NCI-H2081 (cell line): ENCODE measurements at places on chromosomes 1 and 21.

GRCh38 chr1:240991230-240991629 is 365.8 kb downstream of the RGS7 start:
- DNase-seq = no peak

GRCh38 chr1:3482378-3482849 is 27.9 kb downstream of the ARHGEF16 start:
- DNase-seq = no peak

DNA sequence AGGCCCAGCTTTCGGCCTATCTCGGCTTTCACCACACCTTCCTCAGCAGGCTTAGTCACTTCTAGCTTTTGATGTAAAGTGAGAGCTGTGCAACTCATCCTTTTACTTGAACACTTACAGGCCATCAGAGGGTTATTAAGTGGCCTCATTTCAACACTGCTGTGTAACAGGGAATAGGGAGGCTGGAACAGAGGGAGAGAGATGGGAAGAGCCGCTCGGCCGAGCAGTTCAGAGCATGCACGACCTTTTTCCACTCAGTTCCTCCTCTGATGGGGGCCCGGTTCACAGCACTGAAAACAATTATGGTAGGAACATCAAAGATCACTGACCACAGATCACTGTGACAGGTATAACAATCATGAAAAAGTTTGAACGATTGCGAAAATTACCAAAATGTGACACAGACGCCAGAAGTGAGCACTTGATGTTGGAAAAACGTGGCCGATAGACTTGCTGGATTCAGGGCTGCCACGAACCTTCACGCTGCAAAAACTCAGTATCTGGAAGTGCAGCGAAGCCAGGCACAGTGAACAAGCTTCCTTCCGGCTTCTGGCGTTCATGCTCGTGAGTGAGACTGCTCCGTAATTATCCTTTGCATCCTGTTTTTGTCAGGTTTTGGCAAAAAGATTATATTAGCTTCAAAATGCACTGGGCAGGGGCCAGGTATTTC is 28.6 kb downstream of the AGPAT3 start:
- DNase-seq = no peak

GRCh38 chr21:14923468-14923867 is 141.3 kb downstream of the NRIP1 start:
- DNase-seq = no peak

DNA sequence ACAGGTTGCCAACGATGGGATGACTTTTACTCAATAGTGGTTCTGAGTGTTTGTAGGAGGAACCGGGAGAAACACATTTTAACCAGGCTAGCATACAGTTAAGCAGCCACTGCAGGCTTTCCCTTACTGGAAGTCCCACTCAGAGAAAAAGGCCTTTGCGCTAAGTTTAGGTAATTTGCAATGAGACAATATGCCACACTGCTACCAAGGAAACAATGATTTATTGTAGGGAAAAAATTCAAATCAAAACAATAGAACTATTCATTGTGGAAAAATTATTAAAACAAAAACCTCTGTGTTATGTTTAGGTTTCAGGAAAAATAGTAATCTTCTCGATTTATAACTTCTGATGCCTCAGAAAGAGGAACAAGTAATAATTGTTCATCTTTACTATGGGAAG is 51.4 kb upstream of the CR2 start:
- no peak for DNase-seq

- DNase-seq = no peak
Observed at GRCh38 chr1:207850621-207851407, 60.1 kb downstream of the CD34 start.
